Right renal pelvis (tissue), 4 donors: ENCODE measurements at places on chromosomes 2 and 18.

- DNase-seq = no peak
These were observed 98.2 kb downstream of the BABAM2 start for GRCh38 chr2:27988718-27989117.

DNA sequence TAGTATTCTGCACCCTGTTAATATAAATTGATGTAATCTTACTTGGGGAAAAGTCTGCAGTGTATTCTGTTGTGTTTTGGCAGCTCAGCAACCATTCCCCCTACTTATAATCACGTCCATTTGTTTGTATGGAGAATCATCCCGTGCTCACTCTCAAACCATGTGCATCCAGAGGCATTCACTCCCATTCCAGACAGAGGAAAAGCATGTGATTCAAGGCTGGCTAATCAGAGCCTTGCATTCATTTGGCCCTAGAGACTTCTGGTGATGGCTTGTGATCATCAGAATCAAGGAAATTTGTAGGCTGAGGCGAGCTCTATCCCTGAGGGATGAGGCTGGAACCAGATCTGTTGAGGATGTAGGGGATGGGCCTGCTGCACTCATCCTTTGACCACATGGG, 5.1 kb upstream of the WIPF1 start:
- no peak for DNase-seq

- DNase-seq = no peak
These were observed 118.9 kb upstream of the OTOS start for GRCh38 chr2:240259201-240259923.

GRCh38 chr18:48303883-48304282, 105.3 kb downstream of the ZBTB7C start:
- DNase-seq = no peak

GRCh38 chr2:230444832-230445231, 28.8 kb downstream of the SP100 start:
- DNase-seq = no peak

DNA sequence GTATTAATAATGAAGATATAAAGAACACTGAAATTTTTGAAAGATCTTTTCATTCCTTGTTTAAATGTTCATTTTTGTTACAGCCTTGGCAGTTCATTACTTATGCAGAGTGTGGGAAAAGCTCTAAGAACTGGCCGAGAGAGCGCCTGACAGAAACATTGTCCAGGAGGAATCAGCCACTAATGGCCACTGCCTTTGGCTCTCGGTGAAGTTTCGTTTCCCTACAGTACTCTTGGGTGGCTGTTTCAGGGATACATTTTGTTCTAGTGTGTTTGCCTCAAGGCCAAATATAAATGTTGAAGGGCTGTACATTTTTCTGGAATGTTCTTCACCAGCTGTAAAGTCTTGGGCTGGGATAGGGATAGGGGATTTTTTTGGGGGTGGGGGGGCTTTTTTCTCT, 10.7 kb downstream of the SPTBN1 start:
- DNase-seq = no peak

- no peak for DNase-seq
These were observed 34.2 kb upstream of the REV1 start for GRCh38 chr2:99524056-99524455.

DNA sequence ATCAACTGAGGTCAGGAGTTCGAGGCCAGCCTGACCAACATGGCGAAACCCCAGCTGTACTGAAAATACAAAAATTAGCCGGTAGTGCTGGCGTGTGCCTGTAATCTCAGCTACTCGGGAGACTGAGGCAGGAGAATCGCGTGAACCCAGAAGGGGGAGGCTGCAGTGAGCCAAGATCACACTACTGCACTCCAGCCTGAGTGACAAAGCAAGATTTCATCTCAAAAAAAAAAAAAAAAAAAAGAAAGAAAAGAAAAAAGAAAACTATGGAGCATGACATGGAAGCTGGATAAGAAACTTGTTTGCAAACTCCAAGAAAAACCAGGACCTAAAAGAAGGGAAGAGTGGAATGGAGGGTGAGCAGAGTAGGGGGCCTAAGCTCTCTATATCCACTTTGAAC, 1.9 kb upstream of the CHMP1B start:
- DNase-seq = no peak

DNA sequence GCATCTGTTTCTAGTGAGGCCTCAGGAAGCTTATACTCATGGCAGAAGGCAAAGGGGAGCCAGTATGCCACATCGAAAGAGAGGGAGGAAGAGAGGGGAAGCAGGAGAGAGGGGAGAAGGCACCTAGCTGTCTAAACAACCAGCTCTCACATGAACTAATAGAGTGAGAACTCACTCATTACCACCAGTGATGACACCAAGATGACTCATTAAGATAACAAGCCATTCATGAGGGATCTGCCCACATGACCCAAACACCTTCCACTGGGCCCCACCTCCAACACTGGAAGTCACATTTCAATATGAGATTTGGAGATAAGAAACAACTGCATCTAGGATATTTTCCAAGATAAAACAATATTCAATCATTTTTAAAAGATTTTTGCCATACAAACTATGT, 753.9 kb upstream of the ZEB2 start:
- no peak for DNase-seq
